Activated naive CD4-positive, alpha-beta T cell treated with anti-CD3 and anti-CD28 coated beads, Interleukin-2, amount 50 U/mL, for 72 hours (primary cell): ENCODE measurements at places on chromosomes 4 and X.

DNA sequence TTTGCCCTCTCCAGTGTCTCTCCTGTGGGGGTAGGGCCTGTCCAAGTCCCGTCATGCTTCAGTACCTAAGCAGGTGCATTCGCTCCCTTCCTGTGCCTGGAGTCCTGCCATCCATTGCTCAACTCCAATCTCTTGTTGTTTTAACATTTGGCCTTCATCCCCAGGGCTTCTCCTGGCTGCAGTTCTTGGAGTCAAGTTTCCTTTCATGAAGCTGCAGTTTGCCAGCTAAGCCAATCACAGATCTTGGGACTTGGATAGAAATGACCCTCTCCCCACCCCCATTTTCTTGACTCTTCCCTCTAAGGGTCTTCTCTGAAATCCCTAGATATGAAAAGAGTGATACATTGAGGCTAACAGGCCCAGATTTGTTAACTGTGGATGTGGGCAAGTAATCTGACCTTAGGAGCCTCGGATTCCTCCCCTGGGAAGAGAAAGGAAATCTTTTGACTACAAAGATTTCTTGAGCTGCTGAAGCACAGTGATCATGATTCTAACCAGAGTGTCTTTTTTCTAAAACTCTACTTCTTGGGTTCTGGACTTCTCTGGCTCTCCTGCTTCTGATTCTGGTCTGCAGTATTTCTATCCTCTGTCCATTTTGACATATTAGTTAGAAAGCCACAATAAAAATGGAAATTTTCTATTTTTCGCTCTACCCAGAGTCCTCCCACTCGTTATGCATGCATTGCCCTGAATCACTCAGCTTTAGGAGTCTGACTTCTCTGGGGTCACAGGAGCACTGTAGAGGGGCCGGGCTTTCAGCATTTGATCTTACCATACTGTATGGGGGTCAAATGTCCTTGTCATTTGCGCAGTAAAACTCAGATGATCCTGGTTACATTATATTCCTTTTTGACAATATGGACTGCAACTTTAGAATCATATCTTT, 61.0 kb downstream of the CHRNA9 start:
- DNase-seq = no peak

- DNase-seq = no peak
Measured at GRCh38 chr4:122562449-122562848, 58.4 kb downstream of the IL21 start.

DNA sequence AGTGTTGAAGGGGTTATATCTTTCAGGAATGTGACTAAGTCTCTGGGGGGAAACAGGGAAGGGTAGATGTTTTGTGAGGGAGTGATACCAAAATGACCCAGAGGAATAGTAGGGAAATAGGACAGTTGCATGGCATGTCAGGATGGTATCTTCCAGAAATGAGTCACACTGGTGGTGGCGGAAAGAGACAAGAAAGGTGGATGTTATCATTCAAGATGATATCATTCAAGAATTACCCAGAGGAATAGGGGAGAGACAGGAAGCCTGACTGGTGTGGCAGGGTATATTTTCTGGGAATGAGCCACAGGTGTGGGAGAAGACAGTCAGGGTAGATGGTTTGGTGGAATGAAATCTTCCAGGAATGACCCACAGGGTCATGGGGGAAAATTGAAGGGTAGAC, 61.1 kb downstream of the MAOA start:
- DNase-seq = no peak

GRCh38 chrX:150058728-150059127, 120.4 kb upstream of the EOLA2 start:
- no peak for DNase-seq

DNA sequence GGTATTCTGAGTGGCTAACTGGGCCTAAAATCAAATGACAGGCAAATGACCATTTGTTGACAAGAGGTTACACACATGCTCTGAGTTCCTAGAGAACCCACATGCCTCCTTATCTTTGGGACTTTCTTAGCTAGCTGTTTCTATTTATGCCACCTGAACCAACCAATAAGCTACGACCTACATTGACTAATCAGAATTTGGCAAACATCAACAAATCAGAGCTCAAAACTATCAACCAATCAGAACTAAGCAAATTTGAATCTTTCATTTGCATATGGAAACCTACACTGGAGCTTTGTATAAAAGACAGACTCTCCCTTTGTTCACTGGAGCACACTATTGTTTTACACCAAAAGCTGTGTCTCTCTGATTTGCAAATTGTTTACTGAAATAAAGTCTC, 192.0 kb downstream of the CXXC4 start:
- DNase-seq = no peak

- no peak for DNase-seq
Measured at GRCh38 chr4:108793415-108793814, 30.6 kb upstream of the ETNPPL start.

GRCh38 chrX:8139716-8140115, 31.4 kb downstream of the VCX2 start:
- no peak for DNase-seq

DNA sequence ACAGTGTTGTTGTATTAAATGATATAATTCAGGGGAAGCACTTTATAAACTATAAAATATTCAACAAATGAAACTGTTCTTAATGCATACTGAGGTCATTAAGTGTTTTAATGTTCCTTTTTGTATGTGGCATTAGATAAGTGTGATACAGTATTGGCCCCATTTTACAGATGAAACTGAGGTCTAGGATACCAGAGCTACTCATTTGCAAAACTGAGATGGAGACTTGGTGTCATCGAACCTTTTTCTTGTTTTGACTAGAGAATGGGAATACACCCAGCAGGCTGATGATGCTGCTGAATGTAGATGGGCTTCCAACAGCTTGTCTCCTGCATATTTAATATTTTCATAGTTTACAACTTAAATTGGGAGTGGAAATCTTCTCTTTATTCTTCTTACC, 34.6 kb downstream of the TAF1 start:
- DNase-seq = no peak

GRCh38 chrX:93598076-93598475, 75.3 kb downstream of the NAP1L3 start:
- DNase-seq = no peak

GRCh38 chr4:7938609-7939376, 868 bp downstream of the AFAP1 start:
- DNase-seq = no peak

GRCh38 chr4:42865572-42866189, 26.8 kb upstream of the GRXCR1 start:
- no peak for DNase-seq

DNA sequence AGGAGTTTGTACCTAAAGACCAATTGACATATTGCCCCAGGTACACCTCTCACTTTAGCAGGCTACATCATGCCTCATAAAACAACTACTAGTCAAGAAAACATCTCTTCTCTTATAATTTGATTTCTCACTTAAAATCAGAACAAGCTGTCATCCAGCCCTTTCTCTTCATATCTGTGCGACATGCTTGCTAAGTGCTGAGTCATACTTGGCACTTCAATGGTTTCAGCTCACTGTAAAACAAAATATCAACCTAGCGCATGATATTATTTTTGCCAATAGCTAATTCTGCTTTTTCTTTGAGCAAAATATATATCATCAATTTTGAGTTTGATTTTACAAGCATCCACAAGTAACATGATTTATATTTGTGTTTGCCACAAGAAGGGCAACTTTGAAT, 27.9 kb upstream of the FUNDC1 start:
- DNase-seq = no peak

GRCh38 chr4:188015025-188015940, 19.7 kb downstream of the ZFP42 start:
- no peak for DNase-seq

DNA sequence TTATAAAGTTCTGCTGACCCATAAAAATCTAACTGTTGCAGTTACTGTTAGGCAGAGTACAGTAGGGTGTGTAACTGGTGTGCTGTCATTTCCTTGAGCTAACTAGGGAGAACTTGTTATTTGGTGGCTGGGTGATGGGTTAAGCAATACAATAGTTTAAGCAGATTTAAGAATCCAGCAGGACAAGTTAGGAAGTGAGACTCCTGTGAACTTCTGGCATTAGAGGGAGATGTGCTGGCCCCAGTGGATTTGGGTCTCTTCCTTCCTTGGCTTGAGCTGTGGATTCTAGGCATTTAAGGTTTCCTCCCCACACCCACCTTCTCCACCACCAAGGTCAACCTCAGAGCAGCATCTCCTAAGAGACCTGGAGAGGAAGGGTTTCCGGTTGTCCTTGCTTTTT, 70.5 kb downstream of the CLCN5 start:
- DNase-seq = no peak
